Stimulated activated CD4-positive, alpha-beta T cell treated with anti-CD3 and anti-CD28 coated beads, Interleukin-15, amount 100 ng/mL, for 48 hours (primary cell): ENCODE measurements at places on chromosomes 16 and 17.

DNA sequence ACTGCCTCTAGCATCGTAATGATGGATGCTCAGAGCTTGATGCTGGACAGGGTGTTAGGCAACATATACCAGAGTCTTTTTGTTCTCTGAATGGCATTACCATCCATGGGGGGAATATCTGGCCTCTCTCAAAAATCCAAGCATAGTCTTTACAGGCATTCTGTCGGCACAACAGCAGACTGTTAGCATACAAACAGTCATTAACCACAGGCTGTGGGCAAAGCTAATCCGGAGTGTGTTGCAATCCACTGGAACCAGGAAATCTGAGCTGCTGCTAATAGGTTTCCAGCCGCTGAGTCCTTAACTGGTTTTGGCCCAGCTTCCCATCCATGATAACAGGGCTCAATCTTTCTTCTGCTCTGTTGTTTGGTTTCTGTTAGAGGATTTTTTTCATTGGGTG is 371.9 kb downstream of the HS3ST3B1 start:
- DNase-seq: no peak

DNA sequence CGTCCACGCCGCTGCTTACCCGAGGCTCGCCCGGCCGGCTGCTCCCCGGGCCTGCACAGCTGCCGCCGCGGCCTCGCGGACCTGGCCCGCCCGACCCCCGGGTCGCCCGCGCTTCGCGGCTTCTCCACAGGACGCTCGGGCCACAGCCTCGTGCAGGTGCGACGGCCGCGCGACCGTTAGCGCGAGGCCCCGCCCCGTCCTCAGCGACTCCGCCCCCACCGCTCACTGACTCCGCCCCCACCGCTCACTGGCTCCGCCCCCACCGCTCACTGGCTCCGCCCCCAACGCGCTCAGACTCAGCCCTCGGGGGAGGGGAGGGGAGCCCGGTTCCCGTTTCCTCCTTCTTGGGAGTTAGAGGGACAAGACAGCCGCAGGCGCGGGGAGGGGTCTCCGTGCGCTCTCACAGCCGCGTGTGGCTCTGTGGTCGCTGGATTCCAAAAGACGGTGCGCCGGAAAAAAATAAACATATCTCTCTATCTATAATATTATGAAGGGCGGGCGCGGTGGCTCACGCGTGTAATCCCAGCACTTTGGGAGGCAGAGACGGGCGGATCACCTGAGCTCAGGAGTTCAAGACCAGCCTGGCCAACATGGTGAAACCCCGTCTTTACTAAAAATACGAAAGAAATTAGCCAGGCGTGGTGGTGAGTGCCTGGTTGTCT is at the start of gene MEIOB:
Gene MEIOB (minus strand): TSS at position 191 of the 662 bp plus-strand sequence. CDS start 3,989 bp downstream, outside the sequence.
- peak; percentile 25 for DNase-seq

DNA sequence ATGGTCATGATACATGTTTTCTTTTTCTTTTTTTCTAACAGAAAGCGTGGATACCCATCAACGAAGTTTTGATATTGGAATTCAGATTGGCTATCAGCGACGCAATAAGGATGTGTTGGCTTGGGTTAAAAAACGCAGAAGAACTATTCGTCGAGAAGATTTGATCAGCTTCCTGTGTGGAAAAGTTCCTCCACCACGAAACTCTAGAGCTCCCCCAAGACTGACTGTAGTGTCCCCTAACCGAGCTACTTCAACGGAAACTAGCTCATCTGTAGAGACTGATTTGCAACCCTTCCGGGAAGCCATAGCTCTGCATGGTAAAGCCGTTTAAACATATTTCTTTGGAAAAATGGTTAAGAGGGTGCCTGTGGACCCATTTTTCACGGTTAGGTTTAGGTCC is 11.5 kb downstream of the HAPSTR1 start:
- no peak for DNase-seq

GRCh38 chr16:67526149-67526791 is 2.4 kb upstream of the RIPOR1 start:
- no peak for DNase-seq

GRCh38 chr16:75787440-75787839 is 61.1 kb upstream of the CPHXL start:
- no peak for DNase-seq

- DNase-seq: no peak
These were observed 262.6 kb upstream of the MYOCD start for GRCh38 chr17:12402963-12403622.

GRCh38 chr17:38925263-38925995 is at the start of gene LASP1NB:
Gene LASP1NB (plus strand): TSS chr17:38925614.
- DNase-seq: peak; percentile 42

DNA sequence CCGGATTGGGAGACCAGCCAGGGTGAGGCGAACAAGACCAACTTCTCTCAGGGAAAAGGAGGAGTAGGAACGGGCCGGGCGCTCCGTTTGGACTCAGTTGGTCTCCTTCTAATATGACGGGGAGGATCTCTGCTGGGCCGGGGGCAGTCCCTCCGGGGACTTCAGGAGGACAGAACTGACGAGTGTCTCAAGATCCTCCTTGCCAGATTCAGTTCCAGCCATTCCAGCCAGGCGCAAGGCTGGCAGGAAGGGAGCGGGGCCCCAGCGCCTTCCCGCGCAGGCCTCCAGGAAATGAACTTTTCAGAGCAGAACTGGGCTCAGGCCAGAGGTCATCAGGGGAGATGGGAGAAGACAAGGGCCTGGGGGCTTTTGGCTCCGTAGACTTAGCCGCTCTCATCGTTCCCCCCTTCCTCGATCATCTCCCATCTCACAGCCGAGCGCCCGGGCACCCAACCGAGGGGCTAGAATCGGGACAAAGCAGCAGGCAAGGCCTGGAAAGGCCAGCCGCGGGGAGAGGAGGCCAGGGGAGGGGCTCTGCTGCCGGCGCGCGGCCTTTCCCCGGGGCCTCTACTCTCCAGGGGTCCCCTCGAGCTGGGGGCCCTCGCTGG is 1.6 kb downstream of the ZNF423 start:
- no peak for DNase-seq

DNA sequence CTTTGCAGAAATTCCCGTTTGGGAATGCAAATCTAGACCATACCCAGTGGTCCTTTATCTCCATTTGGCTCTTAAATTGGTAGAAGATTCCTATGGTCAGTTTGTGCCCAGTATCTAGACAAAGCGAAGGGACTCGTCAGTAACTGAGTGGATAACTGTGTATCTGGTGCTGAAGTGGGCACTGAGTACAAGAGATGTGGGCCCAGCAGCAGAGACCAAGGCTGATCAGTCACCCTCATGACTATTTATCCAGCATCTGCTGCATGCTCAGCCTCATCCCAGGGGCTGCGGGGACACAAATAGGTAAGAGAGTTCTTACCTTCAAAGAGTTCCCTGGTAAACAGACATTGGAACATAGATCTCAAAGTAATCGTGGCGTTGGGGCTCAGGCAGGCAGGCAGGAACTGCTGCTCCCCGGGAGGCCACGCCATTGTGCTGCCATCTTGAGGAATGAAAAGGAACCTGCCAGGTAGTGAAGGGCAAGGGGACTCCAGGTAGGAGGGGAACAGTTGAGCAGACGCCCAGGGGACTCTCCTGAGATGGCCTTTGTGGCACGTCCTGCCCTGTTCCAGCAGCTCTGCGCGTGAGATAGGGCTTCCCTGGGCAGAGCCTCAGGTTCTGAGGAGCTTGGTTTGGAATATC is 10.3 kb downstream of the NT5M start:
- peak; percentile 41 for DNase-seq

DNA sequence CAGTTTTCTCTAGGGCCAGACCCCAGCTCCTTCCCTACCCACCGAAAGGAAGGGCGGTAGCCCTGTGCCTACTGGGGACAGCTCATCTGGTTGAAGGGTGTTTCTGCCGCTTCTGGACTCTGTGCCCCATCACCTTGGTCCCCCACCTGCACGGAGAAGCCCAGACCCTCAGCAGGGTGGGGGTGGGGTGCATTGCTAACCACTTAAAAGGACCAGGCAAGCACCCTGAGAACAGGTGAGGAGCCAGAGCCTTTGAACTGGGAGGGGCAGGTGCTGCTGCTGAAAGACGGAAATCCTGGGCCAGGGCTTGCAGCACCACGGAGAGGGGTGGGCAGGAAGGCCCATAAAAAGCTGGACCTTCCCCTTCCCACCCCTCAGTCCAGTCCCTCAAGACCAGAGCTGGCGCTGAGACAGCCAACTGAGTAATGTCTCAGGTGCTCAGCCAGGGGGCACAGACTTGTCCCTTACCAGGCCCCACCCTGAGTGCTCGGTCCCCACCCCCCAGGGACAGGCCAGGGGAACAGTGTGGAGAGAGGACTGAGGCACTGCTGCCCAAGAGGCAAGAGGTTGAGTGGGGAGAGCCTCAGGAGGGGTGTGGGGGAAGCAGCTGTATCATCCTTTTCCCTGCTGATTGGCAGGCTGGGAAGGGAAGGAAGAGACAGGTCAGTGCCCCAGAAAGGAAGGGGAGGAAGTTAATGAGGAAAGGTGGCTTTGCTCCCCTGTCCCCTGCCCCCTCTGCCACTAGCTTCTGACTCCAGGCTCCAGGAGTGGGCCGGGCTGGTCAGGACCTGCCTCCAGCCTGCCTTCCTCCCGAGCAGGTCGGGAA is 10.9 kb upstream of the SP2 start:
- no peak for DNase-seq

DNA sequence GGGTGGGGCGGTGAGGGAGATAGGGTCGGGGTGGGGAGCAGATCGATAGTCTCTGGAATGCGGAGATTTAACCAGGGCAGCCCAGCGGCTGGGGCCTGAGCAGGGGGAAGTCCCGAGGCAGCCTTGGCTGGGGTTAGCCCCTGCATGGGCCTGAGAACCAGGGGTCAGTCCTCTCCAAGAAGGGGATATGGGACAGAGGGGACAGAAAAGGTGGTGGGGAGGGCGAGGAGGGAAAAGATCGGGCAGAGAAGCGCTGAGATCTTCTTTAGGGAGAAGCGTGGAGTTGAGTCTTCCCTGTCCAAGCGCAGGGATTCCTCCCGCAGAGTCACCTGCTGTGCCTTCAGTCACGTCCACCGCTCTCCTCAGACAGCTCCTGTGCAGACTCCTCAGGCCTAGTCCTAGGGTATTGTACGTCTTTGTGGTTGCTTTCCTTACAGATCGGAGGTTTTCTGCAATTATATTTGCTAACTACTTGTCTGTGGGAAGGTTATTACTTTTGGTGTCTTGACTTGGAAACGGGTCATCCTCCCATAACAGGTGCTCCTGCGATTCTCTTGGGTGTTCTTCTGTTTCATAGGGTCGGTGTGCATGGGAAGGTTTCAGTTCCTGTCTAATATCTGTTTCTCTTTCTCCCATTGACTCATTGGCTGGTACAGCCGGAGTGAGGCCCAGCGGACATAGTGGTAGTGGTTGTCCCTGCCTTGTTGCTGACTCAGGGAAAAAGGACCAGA is 952 bp downstream of the CD300A start:
- no peak for DNase-seq

DNA sequence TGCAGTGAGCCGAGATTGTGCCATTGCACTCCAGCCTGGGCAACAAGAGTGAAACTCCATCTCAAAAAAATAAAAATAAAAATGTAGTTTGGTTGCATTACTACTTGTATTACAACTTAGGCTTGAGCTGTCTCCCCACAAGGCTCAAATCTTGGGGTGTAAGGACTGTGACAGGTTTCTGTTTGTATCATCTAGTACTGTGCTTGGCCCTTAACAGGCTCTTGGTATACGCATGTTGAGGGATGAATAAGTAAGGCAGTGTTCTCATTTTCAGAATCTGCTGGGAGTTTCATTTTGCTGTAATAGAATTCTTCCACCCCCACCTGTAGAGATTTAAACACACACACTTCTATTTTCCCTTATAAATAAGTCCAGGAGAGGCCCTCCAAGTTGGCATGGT is 289.4 kb upstream of the EEF2KMT start:
- DNase-seq: no peak
